Activated CD4-positive, alpha-beta T cell treated with anti-CD3 and anti-CD28 coated beads, Interleukin-2, amount 50 U/mL, for 4 hours (primary cell): ENCODE measurements at places on chromosomes 1 and 21.

GRCh38 chr21:45465105-45465504 is 60.1 kb downstream of the COL18A1 start:
- DNase-seq = no peak

DNA sequence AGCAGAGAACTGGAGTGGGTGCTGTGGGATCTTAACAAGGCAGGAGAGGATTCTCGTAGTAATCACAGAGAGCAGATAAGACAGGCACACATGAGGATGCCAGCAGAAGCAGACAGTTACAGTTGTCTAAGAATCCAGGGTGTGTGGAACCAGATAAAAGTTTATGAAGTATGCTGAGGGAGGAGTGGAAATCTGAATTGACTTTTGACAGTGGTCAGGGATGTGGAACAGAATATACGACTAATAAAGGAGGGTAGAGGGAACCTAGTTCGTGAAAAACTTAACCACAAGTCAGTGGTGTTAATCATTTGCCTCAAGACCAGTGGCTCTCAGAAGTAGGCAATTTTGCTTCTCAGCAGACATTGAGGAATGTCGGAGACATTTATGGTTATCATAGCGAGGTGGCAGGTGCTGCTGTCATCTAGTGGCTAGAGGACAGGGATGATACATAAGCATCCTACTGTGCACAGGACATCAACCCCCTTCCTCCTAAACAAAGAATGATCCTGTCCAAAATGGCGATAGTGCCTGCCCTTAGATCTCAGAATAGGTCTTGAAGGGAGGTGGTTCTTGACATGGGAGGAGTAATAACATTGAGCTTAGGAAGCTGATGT is 3.0 kb downstream of the LRRC8D start:
- no peak for DNase-seq

DNA sequence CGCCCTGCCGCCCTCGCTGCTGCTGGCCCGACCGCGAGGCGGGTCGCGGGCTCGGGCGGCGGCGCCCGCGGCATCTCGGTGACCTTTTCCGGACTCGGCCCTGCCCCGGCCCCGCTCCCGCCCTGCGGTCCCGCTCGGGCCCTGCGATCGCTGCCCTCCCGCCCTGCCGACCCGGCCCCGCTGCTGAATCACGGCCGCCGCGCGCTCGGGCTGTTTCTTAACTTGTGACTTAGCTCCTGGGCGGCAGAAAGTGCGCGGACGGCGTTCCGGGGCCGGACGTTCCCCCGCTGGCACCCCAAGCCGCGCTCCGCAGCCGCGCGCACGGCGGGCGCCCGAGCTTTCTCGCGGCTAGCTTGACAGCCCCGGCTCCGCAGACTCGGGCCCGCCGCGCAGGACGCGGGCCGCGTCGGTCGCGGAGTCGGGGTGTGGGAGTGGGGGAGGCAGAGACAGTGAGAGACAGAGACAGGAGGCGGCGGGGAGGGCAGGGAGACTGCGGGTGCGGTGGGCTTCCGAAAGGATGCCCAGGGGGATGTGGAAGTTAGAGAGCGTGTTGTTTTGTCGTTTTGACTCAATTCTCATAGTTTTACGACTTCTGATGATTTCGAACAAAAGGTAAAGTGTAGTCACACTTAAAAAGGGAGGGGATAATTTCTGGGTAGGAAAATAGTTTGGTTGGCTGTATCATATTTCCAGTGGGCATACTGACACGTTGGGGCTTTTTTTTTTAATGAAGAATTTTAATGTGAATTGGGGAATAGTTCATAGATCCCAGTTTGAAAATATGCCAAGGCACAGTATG is 49.8 kb downstream of the PRDM2 start:
- peak; percentile 19 for DNase-seq

GRCh38 chr1:22836850-22837249 is 126.2 kb downstream of the EPHB2 start:
- no peak for DNase-seq

GRCh38 chr1:180911640-180912191 is 981 bp upstream of the KIAA1614 start:
- DNase-seq = no peak

DNA sequence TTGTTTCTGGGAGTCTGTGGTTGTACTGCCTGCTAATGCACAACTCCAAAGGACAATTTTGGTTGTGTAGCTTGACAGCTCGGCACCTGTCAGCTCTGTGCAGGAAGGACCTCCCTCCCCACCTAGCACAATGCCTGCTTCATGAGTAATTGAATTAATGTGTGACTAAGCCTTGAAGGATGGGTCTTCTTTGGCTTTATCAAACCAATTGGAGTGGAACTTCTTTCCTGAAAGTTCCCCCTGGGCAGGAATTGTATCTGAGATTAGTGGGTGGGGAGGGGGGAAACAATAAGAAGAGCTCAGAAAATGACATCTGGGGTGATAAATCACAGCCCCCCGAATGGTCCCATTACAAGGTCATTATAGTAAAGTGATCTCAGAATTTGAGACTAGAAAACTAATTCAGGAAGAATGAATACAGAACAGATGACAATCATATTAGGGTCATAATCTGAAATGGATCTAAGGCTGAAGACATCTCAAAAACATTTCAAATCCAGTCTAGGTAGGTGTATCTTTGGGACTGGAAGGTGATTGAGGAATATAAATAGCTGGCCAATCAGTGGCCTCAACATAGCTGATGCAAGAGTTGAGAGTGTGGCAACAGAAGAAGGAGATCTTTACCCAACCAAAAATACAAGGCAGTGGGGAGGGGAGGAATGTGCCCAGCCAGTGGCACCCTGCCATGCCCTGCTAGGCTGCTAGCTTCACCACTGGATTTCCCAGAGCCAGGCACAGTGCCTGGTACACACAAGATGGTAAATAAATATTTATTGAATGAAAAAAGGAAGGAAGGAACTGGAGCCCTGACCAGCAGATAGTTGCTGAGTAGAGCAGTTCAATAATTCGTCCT is 10.1 kb upstream of the SESN2 start:
- no peak for DNase-seq

DNA sequence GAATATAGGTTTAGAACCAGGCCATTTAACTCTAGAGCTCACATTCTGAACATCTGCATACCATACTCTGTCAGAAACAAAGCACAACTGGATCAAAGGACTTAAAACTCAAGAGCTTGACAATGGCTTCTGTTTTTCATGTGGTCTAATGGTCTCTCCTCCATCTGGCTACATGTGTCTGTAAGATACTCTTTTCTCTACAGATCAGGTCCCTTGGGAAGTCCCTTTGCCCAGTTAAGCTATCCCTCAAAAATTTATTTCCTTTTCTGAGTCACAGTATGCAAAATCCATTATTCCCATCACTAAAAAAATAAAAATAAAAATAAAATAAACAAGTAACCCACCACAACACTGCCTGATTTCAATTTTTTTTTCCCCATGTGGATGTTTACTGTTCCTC is 357.0 kb upstream of the PRMT6 start:
- DNase-seq = no peak

DNA sequence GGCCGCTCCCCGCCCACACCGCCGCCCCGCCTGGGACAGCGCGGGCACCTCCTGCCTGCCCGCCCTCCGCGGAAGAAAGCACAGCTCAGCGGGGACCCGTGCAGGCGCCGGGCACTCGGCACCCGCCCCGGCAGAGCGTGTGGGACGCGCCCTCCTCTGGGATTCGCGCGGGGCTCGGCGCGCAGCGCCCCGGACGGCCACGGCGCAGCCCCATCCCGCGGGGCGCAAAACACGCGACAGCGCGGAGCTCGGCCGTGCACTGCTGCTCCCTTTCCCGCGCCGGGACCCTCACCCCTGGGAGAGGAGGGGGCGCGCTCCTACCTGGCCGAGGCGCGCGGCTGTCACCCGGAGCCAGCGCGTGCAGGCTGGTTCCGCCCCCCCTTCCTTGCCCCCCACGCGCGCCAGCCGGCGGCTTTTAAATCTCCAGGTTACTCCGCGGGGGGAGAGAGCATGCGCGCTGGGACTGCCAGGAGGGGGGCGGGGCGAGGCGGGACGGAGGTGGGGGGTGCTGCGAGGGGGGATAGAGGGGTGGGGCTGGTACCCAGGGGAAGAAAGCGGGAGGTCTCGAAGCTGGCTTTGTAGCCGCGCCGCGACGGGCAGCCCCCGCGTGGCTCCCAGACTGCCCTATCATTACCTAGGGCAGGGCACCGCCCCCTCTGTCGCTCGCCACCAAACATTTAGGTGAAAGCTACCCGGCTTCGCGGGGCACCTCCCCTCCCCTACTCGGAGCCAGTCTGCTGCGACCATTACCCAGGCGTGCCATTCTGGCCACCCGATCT is at the start of gene SLC45A3:
Gene SLC45A3, minus strand, starts transcription at position 437 of the 779 bp plus-strand sequence. CDS start 15,853 bp downstream, outside the sequence.
- peak; percentile 47 for DNase-seq

DNA sequence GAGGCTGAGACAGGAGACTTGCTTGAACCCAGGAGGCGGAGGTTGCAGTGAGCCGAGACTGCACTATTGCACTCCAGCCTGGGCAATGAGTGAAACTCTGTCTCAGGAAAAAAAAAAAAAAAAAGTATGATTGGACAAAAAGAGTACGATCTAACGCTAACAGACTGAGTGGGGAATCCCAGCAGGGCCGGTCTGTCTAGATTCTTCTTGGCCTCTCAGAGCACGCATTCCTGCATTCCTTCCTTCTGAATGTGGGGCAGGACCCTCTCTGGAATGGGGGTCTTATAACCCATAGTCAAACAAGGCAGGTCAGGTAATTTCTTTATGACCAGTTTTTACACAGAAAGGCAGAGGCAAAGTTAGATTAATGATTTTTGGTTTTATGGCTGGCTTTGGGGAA is 92.0 kb upstream of the PPM1J start:
- no peak for DNase-seq

DNA sequence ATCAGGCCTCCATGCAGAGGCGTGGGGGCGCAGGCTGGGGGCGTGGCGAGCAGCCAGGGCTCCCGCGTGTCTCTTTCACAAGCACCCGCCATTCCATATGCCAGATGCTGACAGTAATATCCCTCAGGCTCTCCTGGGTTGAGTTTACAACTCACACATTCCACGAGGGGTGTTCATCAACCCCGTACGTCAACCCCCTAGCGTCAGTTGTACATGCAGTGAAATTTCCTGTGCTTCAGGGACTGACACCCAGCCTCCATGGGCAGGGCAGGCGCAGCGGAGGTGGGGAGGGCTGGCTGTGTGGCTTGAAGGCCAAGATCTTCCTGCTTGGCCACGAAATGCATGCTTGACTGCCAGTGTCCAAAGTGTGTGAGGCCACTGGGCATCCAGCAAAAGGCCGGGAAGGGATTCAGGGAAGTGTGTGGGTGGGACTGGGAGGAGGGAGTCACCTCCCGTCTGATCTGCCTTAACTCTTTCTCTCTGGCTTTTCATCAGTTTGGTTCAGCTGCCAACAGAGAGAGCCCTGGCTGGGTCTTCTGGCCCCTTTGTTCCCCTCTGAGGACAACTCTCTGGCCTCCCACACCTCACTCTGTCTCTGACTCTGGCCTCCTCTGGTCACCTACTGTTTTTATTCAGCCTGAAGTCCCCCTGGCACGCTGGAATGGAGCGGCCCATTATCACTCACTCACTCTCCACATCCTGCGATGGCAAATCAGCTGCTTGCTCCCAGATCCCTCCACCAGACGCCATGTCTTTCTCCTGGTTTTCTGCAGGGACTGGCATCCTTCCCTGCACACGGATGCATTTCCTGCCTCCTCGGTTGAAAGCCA is 33.8 kb downstream of the CLIC6 start:
- DNase-seq = no peak

DNA sequence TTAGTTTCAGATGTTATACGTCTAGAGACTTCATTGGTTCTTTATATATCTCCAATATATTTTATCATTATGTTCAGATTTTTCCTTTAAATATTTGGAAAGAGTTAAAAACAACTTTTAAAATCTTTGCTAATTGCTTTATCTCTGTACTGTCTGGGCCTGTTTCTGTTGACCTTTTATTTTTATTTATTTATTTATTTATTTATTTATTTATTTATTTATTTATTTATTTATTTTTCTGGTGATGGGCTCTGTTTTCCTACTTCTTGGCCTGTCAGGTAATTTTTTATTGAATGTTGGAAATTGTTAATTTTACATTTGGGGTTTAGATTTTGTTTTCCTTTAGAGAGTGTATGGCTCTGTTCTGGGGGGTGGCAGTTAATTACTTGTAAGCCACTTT is 279.7 kb upstream of the KAZN start:
- DNase-seq = no peak

DNA sequence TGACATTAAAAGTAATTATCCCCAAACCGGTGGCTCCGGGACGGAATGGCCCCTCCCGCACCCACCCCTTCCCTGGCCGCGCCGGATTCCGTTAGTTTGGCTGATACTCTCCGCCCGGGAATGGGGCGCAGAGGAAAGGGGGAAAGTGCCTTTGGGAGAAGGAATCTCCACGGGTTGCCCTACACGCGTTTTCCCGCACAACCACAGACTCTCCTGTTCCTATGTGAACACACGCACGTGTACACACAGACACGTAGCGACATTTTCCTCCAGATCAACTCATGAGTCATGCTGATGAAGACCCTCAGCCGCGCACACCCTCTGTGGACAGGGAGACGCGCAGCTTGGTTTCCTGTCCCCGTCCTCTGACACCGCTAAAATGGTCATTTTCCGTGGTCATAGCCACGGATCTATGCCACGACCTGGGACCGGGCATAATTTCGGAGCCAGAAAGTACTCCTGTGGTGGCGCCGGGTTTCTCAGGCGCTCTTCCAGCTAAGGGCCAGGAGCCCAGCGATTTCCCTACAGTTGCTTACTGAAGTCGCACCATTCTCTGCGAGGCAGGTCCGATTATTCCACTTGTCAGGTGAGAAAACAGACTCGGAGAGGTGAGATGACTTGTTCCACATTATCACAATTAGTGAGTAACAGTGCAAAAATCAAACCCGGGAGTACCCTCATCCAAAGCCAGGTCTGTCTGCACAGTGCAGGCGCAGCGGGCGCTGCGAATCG is 4.0 kb upstream of the DMRTA2 start:
- no peak for DNase-seq

- DNase-seq = no peak
These were observed 201.8 kb downstream of the DISC1 start for GRCh38 chr1:231828182-231828920.

GRCh38 chr1:31815752-31816500 is at the start of gene SPOCD1:
SPOCD1 (minus strand) TSS chr1:31816022; CDS start chr1:31815333, 689 bp downstream.
- DNase-seq = peak; percentile 80

- DNase-seq = no peak
These were observed 15.5 kb upstream of the PABPC4 start for GRCh38 chr1:39592069-39592468.

DNA sequence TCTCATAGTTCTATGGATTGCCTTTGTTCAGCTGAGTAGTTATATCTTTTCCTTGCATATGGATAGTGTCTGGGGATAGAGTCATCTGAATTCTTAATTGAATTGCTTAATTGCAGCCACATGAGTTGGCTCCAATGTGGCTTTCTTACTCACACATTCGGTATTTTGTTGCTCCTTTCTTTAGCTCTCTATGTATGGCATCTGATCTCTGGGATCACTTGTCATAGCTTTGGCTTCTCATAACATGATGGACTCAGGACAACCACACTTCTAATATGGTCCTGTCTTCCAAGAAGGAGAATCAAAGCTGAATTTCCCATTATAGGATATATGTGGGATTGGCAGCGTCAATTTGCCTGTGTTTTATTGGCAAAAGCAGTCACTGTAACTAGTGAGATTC is 716.2 kb downstream of the NCAM2 start:
- DNase-seq = no peak

DNA sequence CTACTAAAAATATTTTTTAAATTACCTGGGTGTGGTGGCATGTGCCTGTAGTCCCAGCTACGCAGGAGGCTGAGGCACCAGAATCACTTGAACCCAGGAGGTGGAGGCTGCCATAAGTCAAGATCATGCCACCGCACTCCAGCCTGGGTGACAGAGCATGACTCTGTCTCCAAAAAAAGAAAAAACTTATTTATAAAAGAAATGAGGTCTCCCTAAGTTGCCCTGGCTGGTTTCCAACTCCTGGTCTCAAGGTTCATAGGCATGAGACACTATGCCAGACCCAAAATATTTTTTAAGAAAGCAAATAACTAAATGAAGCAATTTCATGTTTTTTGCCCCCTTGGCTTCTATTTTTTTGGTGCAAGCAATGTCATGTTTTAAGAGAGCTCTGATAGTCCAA is 32.9 kb downstream of the EIF4G3 start:
- DNase-seq = no peak
